ENCODE measurements at places on chromosomes 7 and 10.

- DNase-seq: peak; percentile 69
These were observed at the start of gene MARVELD1 for GRCh38 chr10:97713339-97713825. MARVELD1 (plus strand) TSS chr10:97713730; CDS start chr10:97713877, 147 bp downstream.

DNA sequence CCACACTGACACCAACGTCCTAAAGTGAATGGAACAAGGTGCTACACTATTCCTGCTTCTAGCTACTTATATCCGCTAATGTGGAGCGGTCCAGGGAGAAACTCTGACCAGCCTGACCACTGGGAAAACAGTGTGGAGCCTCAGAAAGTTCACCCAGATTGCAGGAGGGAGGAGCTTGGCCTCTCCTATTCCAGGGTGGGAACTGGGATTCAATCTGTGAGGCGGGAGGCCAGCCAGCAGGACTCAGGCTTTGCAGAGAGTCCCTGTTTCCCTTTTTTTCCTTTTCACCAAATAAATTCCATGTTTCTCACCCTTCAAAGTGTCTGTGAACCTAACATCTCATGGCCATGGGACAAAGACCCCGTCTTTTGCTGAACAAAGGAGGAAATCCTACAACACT is 86.4 kb upstream of the SEMA3C start:
- DNase-seq: no peak

DNA sequence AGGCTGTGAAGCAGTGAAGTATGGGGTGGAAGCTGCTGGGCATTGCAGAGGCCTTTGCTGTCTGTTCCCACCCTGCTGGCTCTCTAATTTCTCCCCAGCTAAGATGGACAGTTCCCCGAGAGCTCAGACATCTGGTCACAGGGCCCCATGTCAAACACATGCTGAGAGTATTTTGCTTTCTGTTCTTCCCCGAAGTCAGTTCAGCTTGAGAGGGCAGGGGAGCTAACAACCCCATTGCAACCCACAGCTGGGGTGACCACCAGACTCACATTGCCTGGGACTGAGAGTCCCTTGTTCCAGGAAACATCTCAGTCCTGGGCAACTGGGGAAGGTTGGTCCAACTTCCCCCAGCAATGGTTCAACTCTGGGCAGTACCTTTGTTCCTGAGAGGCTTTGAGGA is 52.8 kb downstream of the ABCA13 start:
- no peak for DNase-seq

GRCh38 chr7:23438171-23438570 is 32.1 kb downstream of the IGF2BP3 start:
- no peak for DNase-seq

GRCh38 chr7:120949393-120949911 is 1.1 kb upstream of the ING3 start:
- DNase-seq: no peak

DNA sequence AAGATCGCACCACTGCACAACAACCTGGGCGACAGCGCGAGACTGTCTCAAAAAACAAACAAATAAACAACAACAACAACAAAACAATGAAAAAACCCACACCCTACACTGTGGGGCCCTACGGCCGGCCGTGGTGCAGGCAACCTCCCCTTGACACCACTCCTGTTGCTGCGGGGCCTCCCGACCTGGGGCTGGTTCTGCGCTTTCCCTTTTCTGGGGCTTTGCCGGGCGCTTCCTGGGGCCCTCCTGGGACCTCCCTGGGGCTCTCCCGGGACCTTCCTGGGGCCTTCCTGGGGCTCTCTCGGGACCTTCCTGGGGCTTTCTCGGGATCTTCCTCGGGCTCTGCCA is 46.6 kb downstream of the INSIG1 start:
- no peak for DNase-seq

DNA sequence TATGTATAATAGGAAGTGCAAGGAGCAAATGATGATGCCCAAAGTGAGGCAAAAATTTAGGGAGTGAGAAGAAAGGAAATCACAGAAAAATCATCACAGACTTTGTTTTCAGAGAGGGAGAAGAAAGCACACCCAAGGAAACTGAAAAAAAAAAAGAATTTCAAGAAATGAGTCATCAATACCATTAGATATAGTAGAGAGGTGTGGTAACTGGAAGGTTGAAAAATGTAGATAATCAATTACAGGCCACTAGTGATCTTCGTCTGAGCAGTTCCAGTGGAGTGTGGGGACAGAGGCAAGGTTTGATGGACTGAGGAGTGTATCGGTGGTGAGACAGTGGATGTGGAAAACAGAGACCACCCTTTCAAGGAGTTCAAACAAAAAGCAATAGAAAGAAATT is 31.7 kb downstream of the ASB4 start:
- DNase-seq: no peak

GRCh38 chr10:28366994-28367393 is 64.1 kb upstream of the MPP7 start:
- no peak for DNase-seq

GRCh38 chr10:58920655-58921003 is 255.8 kb upstream of the PHYHIPL start:
- DNase-seq: no peak

GRCh38 chr10:2920637-2921036 is 146.7 kb upstream of the PFKP start:
- no peak for DNase-seq

DNA sequence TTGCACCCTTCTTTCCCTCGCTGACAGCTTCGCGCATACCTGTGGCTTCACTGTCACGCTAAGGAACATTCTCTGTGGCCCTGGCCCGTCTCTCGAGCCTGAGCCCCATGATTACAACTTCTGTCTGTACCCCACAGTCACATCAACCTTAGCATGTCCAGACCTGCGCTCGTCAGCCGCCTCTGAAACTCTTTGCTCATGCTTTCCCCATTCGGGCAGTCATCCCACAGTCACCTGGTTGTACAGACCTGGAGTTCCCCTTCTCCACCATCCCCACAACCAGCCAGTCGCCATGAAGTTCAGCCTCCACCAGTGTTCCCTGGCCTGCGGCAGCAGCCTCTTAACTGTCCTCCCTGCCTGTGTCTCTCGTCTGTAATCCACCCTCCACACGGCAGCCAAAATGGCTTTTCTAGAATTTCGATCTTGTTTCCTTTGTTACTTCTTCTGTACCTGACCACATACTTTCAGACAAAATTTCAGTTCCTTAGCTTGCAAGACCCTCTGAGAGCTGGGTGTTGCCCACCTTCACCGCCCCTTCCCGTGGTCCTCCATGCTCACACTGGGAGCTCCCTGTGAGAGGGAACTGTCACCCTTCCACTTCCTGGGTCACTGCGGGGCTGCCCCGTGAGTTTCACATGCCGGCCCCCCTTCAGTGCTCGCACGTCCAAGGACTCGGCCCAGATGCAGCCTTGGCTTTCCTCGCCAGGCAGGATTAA is 229.2 kb downstream of the CELF2 start:
- DNase-seq: no peak

DNA sequence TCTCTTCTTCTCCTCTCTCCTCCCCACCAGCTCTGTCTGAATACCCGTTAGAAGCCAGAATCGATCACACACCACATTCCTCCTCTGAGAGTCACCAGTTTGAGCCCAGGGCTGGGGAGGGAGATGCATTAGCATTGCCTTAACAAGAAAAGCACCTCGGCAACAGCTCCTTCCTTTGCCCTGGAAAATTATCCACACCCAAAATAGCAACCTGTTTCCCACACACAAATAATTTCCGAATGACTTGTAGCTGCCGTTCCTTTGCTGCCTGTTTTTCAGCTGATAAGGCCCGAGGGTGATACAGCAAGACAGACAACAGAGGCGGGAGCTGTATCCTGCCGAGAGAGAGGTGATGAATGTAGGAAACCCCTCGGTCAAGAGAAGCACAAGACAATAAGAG is 91.3 kb downstream of the CPXM2 start:
- no peak for DNase-seq

DNA sequence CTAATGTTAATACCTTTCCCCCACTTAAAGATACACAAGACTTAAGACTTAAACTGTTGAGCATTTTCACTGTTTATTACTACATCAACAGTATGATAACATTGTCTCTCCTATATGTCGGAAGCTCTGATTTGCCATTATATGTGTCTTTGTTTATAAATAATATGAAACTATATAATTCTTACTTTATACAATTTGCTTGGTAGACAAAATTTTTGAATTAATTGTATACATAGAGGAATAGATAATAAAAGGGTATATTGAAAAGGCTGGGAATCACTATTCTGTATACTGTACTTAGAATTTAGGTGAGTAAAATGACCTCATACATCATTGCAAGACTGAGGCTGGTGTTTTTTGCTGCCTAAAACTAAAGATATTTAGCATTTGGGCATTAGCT is 82.1 kb upstream of the HDAC9 start:
- DNase-seq: no peak

- no peak for DNase-seq
These were observed 47.4 kb downstream of the PRPF18 start for GRCh38 chr10:13634207-13634606.

DNA sequence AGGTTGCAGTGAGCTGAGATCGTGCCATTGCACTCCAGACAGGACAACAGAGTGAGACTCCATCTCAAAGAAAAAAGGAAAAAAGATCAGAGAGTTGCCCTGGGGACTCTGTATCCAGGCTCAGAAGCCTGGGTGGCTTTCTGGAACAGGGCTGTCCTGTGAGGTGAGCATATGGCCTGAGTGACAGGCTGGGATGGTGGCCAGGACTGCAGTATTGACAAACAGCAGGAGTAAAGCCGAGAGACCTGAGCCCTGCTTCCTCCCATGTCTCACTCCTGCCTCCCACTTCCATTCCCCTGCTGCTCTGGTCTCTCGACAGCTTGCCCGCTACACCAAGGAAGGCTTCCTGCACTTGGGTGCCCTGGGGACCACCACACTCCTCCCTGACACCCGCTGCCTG is 578.5 kb downstream of the GALNT17 start:
- DNase-seq: no peak

- DNase-seq: no peak
These were observed 79.3 kb upstream of the PDK4 start for GRCh38 chr7:95675632-95676031.

Data from HuH-7.5 (cell line).